ENCODE measurements at places on chromosomes 5 and 9.

- no peak for DNase-seq
Measured at GRCh38 chr9:4095484-4095883, 204.4 kb downstream of the GLIS3 start.

DNA sequence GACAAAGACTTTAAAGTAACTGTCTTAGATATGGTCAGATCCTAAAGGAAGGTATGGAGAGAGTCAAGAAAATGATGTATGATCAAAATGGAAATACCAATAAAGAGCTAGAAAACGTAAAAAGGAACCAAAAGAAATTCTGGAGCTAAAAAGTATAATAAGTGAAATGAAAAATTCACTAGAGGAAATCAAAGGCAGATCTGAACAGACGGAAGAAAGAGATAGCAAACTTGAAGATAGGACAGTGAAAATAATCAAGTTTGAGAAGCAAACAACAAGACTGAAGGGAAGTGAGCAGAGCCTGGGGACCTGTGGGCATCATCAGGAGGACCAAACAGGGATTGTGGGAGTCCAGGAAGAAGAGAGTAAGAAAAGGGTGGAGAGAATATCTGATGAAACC lies 115.4 kb downstream of the EHMT1 start:
- DNase-seq: no peak

DNA sequence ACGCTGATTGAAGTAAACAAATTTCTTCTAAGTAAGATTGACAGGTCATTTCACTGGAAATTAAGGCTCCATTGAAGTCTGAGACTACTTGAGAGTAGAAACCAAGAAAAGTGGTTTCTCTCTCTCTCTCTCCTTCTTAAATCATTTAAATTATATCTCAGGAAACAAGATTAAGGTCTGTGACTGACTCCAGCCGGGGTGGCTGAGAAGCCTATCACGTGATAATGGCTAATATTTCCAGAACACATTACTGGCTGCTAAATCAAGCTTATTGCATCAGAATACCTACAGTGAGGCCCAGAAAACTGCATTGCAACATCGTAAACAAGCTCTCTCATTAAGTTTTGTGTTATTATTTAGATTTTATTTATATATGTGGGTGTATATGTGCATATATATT lies 88.4 kb downstream of the PTCD2 start:
- DNase-seq: no peak

DNA sequence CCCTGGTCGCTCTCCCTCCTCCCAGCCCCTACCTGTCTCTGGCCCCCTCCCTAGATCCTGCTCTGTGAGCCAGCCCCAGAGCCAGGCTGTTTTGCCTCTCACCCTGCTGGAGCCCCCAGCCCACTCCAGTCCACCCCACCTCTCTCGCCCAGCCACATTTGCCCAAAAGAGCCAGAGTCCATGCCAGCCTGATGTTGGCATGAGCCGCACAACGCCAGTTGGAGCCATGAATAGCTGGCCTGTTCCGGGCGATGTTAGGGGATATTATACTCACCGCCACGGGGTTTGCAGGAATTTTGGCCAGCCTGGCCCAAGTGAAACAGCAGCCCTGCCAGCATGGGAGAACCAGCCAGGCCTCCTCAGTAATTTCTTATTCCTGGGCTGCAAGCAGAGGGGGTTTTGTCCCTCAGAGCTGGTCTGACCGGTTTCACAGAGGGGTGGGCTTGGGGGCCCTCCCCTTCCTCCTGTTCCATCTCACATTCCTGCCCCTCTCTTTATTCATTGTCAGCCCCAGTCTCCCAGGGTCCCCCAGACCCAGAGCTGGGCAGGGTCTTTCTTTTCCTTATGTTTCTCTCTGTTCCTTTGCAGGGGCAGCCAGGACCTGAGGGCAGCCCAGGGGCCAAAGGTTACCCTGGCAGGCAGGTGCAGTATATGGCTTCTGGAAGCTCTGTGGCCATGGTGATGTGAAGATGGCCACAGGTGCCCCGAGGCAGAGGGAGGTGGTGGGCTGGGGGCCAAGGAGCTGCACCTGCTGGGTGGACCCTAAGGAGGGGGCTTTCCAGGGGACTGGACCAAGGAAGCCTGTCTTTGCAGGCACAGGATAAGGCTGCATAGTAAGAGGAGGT lies 50.1 kb downstream of the COL27A1 start:
- peak; percentile 44 for DNase-seq

GRCh38 chr9:93148721-93149120 lies 14.7 kb upstream of the NINJ1 start:
- DNase-seq: no peak

DNA sequence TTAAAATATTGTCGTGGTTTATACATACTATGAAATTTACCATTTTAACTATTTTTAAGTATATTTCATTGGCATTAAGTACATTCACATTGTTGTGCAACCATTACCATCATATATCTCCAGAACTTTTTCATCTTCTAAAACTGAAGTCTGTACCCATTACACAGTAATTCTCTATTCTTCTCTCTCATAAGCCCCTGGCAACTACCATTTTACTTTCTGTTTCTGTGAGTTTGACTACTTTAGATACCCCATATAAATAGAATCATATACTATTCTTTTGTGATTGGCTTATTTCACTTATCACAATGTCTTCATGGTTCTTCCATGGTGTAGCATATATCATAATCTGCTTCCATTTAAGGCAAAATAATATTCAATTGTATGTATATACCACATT lies 30.3 kb downstream of the NDUFS4 start:
- DNase-seq: no peak

DNA sequence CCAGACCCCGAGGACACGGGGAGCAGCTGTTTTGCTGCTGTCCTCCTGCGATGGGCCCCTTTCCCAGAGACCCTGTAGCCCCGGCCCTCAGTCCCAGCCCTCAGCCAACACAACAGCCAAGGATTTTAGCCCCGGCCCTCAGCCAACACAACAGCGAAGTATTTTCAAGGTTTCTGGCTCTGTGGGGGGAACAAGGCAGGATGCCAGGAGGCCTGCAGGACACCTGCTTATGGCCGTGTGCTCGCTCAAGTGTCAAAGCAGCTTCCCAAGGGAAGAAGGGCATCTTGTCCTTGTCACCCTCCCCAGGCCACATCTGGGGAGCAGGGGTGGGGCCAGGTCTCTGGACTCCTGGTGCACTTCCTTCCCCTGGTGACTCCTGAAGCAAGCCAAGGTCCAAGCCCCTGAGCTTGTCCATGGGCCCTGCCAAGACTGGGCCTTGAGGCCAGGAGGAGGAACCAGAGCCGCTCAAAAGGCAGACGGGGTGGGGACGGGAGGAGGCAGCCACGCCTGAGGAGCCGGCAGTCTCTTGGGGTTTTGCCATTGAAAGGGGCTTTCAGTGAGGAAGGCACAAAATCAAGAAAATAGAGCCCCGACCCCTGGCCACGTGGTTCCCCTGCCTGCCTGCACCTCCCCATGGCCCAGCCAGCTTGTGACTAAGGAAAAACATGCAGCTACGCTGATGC lies 10.8 kb downstream of the KCNT1 start:
- DNase-seq: no peak

DNA sequence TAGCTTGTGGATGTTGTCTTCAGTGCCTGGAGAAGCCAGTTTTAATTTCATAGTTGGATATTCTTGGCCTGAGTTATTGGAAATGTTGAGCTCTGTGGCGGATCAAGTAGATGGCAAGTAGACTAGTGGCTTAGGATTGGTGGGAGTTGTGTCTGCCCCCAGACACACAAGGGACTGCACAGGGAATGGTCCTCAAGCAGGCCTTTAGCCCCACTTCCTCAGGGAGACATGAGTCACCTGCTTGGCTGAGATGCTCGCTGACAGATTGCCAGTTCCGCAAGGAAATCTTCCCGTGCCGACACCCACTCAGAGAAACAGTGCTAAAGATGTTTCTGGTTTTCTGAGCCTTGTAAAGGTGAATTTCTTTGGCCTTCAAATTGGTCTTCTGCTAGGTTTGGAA lies 18.8 kb upstream of the CATSPER3 start:
- peak; percentile 54 for DNase-seq

GRCh38 chr5:134906811-134907210 lies 1.9 kb downstream of the PCBD2 start:
- no peak for DNase-seq

- no peak for DNase-seq
Measured at GRCh38 chr9:138065287-138065686, 187.7 kb downstream of the CACNA1B start.

- peak; percentile 46 for DNase-seq
Measured at GRCh38 chr5:52693280-52693679, 94.4 kb upstream of the ITGA1 start.

DNA sequence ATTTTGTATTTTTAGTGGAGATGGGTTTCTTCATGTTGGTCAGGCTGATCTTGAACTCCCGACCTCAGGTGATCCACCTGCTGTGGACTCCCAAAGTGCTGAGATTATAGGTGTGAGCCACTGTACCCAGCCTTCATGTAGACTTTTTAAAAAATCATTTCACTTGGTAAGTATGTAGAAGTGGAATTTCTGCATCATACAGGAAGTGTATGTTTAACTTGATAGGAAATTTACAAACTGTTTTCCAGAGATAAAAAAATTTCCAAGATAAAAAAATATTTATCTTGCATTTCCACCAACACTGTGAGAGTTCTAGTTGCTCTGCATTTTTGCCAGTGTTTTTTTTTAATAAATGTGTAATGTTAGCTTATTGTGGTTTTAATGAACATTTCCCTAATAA lies 155.8 kb downstream of the ZNF608 start:
- no peak for DNase-seq

DNA sequence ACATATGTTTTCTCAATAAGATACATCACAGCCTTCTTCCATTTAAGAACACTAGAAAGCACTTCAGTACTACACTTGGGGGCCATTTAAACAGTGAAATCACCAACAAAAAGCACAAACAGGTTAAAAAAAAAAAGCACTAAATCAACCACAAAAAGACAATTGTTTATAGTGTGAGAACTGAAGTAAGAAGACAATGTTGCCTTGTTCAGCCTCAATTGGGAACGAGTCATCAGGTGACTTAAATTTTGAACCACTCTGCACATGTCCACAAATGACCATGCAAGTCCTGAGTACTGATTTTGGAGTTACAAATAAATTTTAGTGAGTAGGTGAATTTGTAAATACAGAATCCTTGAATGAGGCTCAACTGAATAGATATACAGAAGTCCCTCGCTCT lies 37.2 kb upstream of the HNRNPA0 start:
- DNase-seq: no peak

- DNase-seq: no peak
Measured at GRCh38 chr5:151497391-151498002, 50.1 kb downstream of the SLC36A1 start.

- no peak for DNase-seq
Measured at GRCh38 chr9:84343111-84343521, 2.6 kb upstream of the SLC28A3 start.

DNA sequence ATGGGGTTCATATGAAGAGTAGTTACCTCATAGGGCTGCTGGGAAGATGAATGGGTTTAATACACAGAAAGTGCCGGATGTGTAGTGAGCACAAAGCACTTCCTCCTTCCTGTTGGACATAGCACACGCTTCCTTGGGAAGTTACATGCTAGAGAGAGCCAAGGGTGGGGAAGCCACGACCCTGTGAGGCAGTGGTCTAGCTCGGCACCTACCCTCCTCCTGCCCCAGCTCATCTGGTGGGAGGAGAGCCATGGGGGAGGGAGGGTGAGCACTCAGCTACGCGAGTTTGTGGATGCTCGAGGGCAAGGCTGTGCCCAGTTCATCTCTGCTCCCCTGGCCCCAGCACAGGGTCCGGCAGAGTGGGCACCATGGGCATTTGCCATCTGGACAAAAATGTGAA lies 43.6 kb upstream of the NEK6 start:
- no peak for DNase-seq

DNA sequence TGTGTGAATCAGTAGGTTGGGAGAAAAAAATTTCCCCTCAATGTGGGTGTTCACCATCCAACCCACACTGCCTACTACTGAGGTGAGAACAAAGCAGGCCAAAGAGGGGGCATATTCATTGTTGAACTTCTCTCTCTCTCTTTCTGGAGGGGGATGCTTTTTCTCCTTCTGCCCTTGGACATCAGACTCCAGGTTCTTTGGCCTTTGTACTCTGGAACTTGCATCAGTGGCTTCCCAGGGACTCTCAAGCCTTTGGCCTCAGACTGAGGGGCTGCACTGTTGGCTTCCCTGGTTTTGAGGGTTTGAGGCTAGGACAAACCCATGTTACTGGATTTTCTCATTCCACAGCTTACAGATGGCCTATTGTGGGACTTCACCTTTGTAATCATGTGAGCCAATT lies 417.2 kb downstream of the ELAVL2 start:
- no peak for DNase-seq

GRCh38 chr5:149796836-149797235 lies 66.7 kb downstream of the PPARGC1B start:
- no peak for DNase-seq

DNA sequence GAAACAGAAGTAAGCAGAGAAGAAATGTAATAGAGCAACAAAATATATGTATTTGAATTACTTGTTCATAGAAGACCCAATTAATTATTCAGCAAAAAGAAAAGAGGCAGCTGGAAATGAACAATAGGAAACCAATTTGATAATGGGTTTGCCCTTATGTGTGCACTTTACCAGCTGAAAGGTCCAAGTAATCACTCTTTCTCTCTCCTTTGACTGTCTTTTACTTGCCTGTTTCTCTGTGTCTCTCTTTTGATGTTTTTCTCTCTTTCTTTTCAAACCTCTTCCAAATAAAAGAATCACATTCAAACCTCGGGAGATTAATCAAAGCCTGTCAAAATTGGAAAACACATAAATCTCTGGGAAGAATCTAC lies 51.5 kb downstream of the CTNND2 start:
- DNase-seq: no peak

DNA sequence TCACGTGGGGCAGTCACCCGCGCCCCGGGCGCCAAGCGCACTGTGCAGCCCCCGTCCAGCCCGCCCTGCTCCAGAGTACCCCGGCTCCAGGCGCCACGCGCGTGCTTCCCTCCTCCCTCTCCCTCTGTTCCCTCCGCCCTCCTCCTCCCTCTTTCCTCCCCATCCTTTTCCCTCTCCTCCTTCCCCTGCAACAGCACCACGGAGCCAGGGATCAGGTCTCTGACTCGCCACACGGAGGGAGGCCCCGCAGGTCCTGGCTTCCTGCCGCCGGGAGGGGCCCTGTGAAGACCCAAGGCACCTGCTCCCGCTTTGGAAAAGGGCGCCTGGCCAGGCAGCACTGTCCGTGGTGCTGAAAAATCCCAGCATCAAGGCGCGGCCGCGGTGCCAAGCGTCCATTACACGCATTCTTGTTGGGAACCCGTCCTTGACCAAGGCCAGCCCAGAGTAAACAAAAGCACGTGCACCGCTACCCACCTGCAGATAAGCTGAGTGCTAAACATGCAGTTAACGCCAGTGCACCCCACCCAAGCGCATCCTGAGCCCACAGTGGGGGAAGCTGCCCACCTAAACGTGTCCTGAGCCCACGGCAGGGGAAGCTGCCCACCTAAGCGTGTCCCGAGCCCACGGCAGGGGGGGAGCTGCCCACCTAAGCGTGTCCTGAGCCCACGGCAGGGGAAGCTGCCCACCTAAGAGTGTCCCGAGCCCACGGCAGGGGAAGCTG lies 21.7 kb downstream of the SLC6A18 start:
- peak; percentile 47 for DNase-seq

GRCh38 chr9:134284273-134284672 lies 42.0 kb upstream of the RXRA start:
- DNase-seq: peak; percentile 81

All from heart left ventricle (tissue), 16 donors.